ENCODE measurements at places on chromosomes 12 and 14.

DNA sequence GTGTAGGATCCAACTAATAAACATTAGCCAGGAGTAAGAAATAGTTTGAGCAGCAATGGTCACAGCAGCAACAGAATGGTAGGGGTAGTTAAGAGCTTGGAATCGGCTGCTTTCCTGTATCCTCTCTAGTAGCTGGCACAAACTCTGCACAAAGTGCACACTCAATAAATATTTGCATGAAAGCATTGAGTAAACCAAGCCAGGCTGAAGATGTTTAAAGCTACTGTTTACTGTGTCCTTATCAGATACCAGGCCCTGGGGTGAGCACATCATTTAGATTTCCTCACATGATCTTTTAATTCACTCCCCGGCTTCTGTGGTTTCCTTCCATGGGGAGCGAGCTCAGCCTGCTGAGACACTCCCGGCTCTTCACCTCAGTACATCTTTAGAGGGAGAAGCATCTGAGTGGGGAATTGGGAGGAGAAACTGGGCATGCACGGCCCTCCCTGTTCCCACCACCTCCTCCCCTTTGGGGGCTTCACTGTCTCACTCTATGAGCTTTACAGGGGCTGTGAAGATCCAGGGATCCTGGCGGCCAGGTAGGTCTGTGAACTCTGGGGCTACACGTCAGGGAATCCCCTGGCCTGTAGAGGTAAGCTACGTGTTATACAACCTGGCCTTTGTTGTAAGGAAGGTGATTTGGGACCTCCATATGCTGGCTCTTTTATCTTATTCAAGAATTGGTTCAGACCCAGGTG, 107.2 kb upstream of the VASH1 start:
- DNase-seq = no peak

DNA sequence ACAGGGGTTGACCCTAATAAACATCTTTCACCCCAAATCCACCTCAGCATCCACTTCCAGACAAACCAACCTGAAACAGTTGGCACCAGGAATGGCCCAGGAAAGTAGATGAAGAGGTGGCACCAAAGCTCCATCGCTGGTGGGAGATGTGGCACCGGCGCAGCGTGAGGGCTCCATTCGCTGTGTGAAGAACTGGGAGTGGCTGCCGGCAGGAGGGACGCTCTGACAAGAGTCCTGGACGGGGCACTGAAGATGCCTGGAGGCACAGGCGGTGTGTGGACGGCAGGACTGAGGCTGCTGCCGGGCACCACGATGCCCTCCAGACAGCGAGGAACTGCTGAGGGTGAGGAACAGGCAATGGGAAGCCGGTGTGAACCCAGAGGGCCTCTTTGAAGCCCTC, 29.3 kb downstream of the DIO3 start:
- DNase-seq = no peak

DNA sequence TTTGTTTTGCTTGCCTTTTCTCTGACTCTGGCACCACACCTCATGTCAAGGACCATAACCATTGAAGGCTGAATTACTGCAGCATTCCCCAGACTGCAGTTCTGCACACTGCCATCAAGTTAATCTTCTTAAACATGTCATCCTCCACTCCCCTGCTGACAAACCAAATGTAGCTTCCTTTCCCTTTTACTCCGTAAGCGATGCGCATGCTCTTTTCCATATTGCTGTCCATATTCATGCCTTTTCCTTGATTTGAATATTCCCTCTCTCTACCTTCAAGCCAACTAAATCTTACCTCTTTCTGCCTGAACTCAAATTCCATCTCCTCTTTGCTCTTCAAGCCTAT, 13.6 kb downstream of the GPX2 start:
- DNase-seq = no peak

GRCh38 chr14:105094193-105094907, 29.1 kb upstream of the GPR132 start:
- no peak for DNase-seq

- DNase-seq = no peak
Observed at GRCh38 chr12:70520847-70521246, 116.4 kb downstream of the PTPRB start.

- DNase-seq = no peak
Observed at GRCh38 chr14:65261946-65262345, 150.6 kb upstream of the FUT8 start.

DNA sequence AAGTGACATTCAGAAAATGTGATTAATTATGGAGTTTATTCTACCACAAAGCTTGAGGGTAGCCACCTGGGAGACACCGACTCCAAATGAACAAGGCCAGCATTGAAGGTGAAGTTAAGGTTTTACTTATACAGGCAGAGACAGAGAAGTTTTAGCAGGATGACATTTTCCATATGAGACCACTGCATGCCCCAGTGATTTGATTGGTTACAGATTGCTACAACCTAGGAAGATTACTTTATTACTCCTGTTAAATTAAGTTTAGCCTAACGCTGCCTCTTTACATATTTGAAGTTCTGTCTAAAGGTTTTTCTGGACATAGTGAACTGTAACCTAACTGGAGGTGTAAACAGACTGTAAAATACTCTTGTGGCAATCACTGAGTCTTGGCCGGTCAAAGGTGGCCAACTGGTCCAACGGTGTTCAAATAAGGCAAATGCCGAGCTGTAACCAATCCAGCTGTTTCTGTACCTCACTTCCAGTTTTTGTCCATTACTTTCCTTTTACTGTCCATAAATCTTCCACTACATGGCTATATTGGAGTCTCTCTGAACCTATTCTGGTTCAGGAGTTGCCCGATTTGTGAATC, 57.2 kb downstream of the RIN3 start:
- no peak for DNase-seq

GRCh38 chr12:119989361-119989730, 310 bp downstream of the BICDL1 start:
- no peak for DNase-seq

DNA sequence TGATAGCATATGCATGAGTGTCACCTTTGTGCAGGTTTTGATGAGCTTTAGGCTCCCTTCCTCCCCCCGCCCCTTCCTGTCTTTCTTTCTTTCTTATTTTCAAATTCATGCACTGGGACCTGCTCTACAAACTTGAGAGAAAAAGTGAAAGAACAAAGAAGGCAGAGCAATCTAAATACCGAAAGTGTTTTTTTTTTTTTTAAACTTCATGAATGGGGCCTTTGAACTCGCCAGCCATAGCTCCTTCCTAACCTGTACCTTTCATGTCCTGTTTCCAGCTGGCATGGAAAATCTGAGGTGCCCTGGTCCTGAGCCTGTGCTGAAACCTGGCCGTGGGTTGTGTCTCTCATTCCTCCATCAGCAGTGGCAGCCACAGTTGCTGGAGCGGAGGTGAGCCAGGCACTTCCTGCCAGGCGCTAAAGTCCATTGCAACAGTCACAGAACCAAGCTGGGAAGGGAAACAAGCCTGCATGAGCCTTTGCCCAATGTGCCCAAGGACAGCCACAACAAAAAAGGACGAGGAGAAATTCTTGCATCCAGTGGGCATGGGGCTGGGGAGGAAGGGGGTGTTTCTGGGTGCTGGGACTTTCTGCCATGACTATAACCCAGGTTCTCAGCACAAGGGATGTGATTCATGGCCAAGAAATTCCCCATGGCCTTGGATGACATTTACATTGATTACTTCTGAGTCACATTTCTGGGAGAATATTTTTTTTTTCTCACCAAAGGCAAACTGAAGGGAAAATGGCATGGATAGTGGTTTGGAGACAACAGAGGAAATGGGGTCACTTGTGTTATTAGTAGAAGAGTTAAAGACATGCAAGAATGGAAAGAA, 102.7 kb downstream of the TMEM30B start:
- peak; percentile 38 for DNase-seq

GRCh38 chr14:76126076-76126475, 25.6 kb upstream of the GPATCH2L start:
- no peak for DNase-seq

DNA sequence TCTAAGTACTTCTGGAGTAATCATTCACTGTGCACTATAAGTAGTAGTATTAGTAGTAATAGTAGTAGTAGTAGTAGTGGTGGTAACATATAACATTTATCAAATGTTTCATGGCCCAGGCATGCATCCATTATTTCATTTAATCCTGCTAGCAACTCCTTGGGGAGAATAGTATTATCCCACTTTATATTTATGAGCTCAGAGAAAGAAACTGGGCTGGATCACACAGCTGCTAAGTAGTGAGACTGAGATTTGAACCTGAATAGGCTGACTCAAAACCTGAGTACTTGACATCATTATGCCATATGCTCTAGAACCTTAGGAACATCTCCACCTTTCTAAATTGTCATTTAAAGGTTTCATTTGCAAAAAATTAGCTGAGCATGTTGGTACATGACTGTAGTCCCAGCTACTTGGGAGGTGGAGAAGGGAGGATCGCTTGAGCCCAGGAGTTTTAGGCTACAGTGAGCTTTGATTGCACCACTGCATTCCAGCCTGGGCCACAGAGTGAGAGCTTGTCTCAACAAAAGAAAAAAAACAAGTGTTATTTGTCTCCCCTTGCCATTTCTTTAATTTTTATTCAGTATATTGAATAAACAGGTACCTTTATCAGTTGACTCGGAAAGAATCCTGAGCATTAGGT, 11.4 kb upstream of the NID2 start:
- DNase-seq = no peak

GRCh38 chr12:75489187-75489586, 8.6 kb downstream of the GLIPR1 start:
- no peak for DNase-seq

GRCh38 chr14:51430633-51431032, 190.6 kb downstream of the TMX1 start:
- no peak for DNase-seq

- DNase-seq = no peak
Observed at GRCh38 chr12:69106482-69107118, 132.8 kb upstream of the CPSF6 start.

DNA sequence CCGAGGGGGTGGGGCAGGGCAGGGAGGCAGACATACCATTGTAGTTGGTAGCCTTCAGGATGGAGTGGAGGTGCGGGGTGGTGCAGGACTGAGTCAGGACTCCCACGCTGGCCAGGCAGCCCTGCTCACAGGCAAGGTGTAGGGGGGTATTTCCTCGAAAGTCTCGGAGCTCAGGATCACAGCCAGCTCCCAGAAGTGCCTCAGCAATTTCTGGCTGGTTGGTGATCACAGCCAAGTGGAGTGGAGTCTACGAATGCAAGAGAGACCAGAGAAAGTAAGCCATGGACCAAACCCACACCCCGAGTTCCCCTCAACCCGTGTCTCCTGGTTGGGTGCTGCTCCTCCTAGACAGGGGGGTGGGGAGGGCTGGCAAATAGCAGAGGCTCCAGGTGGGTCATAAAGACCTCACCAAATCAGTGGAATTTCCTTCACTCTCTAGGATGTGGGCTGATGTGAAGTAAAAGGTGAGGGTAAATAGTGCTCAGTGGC, 1.4 kb downstream of the NFKBIA start:
- peak; percentile 44 for DNase-seq

DNA sequence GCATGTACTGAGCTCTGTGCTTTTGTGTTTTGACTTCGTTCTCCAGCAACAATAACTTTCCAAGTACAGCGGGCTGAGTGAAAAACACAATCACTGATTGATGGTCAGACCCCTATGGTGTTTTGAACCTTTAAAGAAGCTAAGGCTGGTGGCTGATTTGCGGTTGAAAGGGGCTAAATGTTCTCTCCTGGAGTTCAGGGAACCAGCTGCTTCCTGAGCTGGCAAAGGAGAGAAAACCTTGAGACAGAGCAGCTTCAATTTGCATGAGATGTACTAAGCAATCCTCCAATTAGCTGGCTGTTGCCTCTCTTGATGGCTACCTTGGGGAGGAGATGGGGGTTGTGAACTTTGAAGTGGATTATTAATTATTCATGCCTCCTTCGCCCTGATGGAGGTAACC, 546.7 kb upstream of the SEL1L start:
- DNase-seq = no peak

DNA sequence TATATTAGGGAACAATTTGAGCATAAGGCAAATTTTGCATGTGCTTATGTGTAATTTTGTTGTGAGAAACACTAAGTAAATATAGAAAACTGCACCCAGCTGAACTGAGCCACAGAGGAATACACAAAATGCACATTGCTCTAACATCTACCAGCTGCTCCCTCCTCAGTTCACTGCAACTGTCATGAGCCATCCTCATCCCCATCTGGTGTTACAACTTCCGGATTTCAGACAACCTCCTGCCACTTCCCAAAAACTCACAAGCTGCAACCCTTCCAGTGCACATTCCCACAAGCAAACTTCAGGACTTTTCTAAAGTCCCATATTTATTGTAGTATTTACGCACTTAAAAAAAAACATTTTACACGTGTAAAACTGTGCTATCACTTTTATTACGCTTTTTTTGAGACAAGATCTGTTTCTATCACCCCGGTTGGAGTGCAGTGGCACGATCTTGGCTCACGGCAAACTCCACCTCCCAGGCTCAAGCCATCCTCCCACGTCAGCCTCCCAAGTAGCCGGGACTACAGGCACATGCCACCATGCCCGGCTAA, 169.1 kb upstream of the TBX3 start:
- DNase-seq = no peak

- DNase-seq = no peak
Observed at GRCh38 chr14:104151026-104151381, 12.6 kb downstream of the KIF26A start.
